ENCODE measurements at places on chromosomes 3 and 15. TPM values are rescaled to one million over a fixed set of nuclear protein-coding genes. Genes with fewer than 3 reads are reported as not detected.

The FES gene
- total RNA-seq: 11.7 TPM

The SEMA3F gene
- 14.5 TPM for total RNA-seq

The CYP8B1 gene
- total RNA-seq: not detected

The COPB2 gene
- total RNA-seq: 86.1 TPM

The SLC28A2 gene
- total RNA-seq: not detected

The ALDH1A2 gene
- 30.8 TPM for total RNA-seq

The SLC22A14 gene
- total RNA-seq: not detected

The CFAP20DC gene
- total RNA-seq: 14.0 TPM

The FOXL2NB gene
- total RNA-seq: 0.09 TPM

The SERINC4 gene
- not detected for total RNA-seq

The SKOR1 gene
- total RNA-seq: 0.09 TPM
